ENCODE measurements at places on chromosomes 7 and 10. TPM values are rescaled to one million over a fixed set of nuclear protein-coding genes. Genes with fewer than 3 reads are reported as not detected.

The GNAT3 gene
- total RNA-seq = not detected

The ZNF488 gene
- total RNA-seq = 1.9 TPM

The SPDYE8 gene
- not detected for total RNA-seq

The CRTAC1 gene
- total RNA-seq = 3.8 TPM

The ZNF33B gene
- total RNA-seq = 25.6 TPM

The ITGA8 gene
- 10.3 TPM for total RNA-seq

The STEAP2 gene
- total RNA-seq = 167 TPM

The LIPN gene
- not detected for total RNA-seq

The PNLIPRP2 gene
- total RNA-seq = not detected
